ENCODE measurements at places on chromosomes 7 and 10. TPM values are rescaled to one million over a fixed set of nuclear protein-coding genes. Genes with fewer than 3 reads are reported as not detected.

MLXIPL gene
- total RNA-seq: 11.1 TPM

GIMAP5 gene
- 41.8 TPM for total RNA-seq

COBL gene
- 29.2 TPM for total RNA-seq

TRPV6 gene
- 0.38 TPM for total RNA-seq

RNF133 gene
- 1.2 TPM for total RNA-seq

FAM221A gene
- total RNA-seq: 9.0 TPM

SLC16A9 gene
- total RNA-seq: 1.8 TPM

GALNT17 gene
- 7.1 TPM for total RNA-seq

DGKI gene
- total RNA-seq: 0.67 TPM

- DNase-seq: no peak
Observed at GRCh38 chr7:422191-422885, 97.3 kb downstream of the PDGFA start.

GRCh38 chr10:43260117-43260761, 6.6 kb downstream of the RASGEF1A start:
- DNase-seq: no peak

GRCh38 chr10:73899423-73899822, 11.5 kb upstream of the PLAU start:
- no peak for DNase-seq

DNA sequence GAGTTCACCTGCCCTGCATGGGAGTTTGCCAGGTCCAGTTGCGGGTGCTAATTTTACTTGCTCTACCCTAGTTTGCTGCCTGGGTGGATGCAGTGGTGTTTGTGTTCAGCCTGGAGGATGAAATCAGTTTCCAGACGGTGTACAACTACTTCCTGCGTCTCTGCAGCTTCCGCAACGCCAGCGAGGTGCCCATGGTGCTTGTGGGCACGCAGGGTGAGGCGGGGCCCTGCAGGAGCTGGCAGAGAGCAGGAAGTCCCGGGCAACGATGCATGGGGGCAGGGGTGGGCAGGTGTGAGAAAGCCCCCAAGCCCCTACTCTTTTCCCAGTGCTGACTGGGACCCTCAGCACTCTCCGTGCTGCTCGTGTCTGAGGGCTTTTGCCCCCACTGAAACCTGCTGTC, 31.3 kb downstream of the AGAP3 start:
- no peak for DNase-seq

- no peak for DNase-seq
Observed at GRCh38 chr7:340200-340937, 50.4 kb downstream of the FOXL3 start.

- DNase-seq: no peak
Observed at GRCh38 chr7:131159961-131160361, 167.7 kb upstream of the MKLN1 start.

- DNase-seq: no peak
Observed at GRCh38 chr7:148367731-148368475, 222.7 kb upstream of the C7orf33 start.

DNA sequence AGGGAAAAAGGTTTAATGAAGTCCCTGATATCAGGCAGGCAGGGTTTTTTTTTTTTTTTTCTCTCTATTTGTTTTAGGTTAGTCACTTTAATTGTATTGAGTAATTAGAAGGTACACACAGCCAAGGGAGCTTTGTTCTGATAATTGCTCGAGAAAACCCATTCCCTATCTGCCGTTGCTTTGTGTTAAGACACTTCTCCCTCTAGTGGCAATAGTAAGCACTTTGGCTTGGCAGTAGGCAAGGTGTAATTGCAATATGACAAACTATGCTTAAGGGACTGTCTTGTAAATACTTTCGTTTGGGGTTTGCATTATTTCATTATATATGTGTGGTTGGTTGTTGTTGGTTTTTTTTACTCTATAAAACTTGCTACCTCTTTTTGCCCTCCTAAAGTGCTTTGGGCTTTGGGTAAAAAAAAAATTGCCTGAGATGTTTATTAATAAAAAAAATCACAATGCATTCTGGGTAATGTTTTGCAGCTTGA, 113.4 kb downstream of the BTRC start:
- DNase-seq: no peak

- DNase-seq: no peak
Observed at GRCh38 chr7:33996899-33997298, 91.6 kb downstream of the BMPER start.

GRCh38 chr10:92891885-92892690, 43.8 kb downstream of the EXOC6 start:
- no peak for DNase-seq

GRCh38 chr10:24720096-24720495, 3.6 kb downstream of the ARHGAP21 start:
- no peak for DNase-seq

GRCh38 chr7:157599491-157599890, 262.7 kb downstream of the DNAJB6 start:
- DNase-seq: no peak

- no peak for DNase-seq
Observed at GRCh38 chr10:62426086-62426485, 51.9 kb downstream of the ZNF365 start.

DNA sequence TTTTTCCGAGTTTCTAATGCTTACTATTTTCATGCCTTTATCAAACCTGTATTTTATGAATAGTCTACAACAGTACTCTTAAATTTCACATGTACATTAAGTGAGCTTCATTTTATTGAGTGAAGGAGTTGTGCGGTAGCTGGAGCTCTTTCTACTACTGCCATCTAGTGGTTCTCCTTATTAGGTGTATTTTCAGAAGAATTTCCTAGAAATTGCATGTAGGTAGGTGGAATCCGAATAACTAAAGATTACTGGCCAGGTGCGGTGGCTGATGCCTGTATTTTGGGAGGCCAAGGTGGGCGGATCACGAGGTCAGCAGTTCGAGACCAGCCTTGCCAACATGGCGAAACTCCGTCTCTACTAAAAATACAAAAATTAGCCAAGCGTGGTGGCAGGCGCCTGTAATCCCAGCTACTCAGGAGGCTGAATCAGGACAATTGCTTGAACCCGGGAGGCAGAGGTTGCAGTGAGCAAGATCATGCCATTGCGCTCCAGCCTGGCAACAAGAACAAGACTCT, 38.3 kb downstream of the LRRC72 start:
- DNase-seq: no peak

- no peak for DNase-seq
Observed at GRCh38 chr7:5692845-5693278, 88.6 kb downstream of the RNF216 start.

DNA sequence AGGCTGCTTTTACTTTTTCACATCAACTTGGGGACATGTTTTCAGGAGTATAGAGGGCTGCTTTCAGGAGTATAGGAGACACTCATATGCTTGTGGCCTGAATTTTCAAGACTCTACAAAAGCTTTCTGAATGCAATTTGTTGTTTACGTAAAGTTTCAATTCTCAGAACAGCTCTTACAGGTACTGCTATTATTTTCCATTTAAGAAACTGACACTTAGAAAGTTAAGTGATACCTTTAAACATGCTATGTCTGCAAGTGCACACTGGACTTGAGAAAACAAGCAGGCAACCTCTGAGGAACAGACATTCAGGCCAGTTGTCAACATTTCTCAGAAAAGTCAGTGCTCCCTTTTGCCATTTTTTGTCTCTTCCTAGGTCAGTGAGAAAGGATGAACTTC, 70.0 kb upstream of the PHYHIPL start:
- DNase-seq: no peak

DNA sequence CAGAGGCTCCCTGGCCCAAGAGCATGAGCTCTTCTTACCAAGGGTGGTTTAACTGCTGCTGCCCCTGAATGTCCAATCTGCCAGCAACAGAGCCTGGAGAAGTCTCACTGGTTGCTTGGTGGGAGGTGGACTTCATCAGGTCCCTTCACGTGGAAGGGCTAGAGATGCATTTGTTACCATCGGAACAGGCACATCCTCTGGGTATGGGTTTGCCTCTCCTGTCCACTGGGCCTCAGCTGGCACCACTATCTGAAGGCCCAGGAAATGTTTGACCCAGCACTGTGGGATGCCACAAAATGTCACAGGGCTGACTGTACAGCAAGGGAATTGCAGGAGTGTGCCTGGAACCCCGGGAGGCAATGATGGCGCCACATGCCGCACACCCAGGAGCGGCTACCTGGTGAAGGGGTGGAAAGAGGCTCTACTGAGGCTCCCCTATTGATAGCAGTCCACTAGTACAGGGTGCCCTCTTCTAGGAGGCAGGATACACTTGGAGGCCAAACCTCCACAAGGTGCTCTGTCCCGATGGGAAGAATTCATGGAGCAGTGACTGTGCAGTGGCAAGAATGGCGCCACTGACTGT, 603.1 kb upstream of the MGMT start:
- DNase-seq: no peak

DNA sequence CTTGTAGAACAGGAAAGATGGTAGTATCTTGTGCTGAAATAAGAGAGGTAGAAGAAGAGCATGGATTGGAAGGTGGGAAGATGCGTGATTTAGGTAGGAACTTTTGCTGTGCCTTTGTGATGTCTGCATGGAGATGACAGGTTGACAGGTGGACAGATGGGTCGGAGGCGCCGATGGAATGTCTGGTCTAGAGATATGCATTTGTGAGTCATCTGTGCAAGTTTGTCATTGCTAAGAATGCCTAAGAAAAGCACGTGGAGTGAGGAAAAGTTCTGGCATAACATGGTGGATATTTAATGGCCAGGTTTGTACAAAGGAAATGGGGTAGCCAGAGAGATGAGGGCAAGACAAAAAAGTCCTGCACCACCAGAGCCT, 76.0 kb upstream of the ARMC3 start:
- DNase-seq: no peak

- no peak for DNase-seq
Observed at GRCh38 chr10:78750418-78750817, 318.3 kb upstream of the ZMIZ1 start.

DNA sequence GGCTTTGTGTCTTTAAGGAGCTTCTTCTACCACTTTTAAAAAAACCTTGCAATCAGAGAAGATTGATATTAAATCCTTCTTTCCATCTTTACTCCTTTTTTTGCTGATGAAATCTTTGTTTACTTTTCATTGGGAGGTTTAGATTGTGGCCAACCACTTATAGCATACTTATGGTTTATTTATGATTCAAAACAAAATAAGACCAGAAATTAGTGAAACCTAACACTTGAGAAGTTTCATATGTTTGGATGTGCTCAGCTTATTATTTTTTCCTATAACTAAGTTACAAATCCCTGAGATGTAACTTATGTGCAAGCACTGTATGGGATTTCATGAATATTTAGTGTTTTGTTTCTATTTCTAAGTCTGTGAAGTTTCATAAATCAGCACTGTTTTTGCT, 13.5 kb upstream of the PRPS1L1 start:
- DNase-seq: no peak

- DNase-seq: no peak
Observed at GRCh38 chr10:131774681-131775085, 126.1 kb upstream of the PPP2R2D start.

All from upper lobe of right lung (tissue), 1 donor.